Renal cortical epithelial cell (primary cell): ENCODE measurements at places on chromosomes 7 and 10.

DNA sequence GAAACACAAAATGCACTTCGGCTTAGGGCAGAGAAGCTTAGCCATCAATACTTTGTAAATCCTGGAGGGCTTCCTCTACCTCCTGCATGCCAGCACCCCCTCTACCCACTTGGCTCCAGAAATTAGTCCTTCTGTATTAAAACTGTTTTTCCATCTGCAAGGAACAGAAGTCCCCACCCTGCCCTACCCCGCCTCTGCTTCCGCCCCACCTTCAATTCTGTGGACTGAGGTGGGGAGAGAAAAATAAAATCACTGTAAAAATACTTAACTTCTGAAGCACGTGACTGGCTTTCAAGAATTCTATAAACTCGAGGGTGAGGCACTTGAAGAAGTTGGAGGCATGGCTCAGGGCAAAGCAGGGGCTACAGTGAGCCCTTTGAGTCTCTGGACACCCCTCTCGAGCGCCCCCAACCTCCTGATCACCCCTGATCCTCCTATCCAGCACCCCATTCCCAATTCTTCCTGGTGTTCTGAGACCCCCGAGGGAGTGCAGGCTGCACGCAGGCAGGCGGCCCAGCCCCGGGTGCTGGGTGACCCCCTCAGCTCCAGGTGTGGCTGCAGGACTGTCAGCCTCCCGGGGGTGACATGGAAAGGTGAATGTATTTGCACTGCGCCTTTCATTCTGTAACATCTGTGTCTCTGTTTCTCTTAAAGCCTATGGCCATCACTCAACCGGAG lies 7.3 kb upstream of the KIAA1217 start:
- DNase-seq = no peak

DNA sequence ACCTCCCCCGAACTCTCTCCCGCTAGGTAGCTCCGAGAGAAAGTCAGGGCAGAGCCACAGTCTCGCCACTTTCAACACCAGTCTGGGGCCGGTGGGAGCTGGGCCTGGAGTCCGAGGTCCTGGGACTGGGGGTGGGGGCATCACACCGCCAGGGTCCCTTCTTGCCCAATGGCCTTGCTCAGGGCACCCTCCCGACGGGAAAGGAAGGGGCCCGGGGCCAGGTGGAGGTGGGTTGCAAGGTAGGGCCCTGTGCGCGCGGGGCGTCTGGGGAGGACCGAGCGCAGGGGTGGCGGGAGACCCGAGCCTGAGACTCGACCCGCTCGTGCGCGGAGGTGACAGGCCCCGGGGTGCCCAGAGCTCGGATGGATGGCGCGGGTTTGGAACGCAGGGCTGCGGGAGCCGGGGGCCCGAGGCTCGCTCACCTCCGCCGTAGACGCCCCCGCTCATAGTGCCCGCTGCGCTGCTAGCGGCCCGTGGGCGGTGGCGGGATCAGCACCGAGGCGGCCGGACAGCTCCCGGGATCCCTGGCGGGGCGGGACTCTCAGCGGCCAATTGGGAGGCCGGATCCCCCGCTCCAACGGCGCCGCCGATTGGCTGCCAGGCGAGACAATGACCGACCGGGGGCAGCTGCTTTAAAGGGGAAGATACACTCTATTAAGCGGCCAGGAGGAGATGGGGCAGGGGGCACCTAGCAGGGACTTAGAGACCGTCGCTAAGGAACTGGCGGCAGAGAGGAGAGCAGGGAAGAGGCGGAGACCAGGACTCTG lies at the start of gene ACTL6B:
ACTL6B (minus strand) TSS at position 541 of the 767 bp plus-strand sequence; CDS start at position 447, 94 bp downstream.
- no peak for DNase-seq

- peak; percentile 70 for DNase-seq
These were observed 28.3 kb upstream of the WDFY4 start for GRCh38 chr10:48656241-48656913.

DNA sequence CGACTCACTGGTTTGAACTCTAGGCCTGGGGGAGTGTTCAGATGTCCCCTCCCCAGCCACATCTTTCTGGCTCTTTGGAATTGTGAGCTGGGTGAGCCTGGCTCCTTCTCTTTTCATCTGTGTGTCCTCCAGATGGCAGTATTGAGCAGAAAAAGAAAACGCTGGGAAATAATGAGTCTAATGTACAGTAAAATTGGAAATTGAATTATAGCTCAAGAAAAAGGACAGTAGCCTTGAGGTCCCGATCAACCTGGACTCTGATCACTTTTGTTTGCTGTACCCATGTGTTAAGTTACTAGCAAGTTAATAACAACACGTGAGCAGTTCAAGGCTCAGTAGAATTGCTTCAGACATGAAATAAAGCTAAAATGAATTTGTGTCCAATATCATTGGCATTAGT lies 77.9 kb downstream of the SNX10 start:
- DNase-seq = no peak

- DNase-seq = no peak
These were observed 22.8 kb downstream of the PRKAG2 start for GRCh38 chr7:151853896-151854719.

GRCh38 chr7:133529861-133530260 lies 277.0 kb downstream of the EXOC4 start:
- no peak for DNase-seq

DNA sequence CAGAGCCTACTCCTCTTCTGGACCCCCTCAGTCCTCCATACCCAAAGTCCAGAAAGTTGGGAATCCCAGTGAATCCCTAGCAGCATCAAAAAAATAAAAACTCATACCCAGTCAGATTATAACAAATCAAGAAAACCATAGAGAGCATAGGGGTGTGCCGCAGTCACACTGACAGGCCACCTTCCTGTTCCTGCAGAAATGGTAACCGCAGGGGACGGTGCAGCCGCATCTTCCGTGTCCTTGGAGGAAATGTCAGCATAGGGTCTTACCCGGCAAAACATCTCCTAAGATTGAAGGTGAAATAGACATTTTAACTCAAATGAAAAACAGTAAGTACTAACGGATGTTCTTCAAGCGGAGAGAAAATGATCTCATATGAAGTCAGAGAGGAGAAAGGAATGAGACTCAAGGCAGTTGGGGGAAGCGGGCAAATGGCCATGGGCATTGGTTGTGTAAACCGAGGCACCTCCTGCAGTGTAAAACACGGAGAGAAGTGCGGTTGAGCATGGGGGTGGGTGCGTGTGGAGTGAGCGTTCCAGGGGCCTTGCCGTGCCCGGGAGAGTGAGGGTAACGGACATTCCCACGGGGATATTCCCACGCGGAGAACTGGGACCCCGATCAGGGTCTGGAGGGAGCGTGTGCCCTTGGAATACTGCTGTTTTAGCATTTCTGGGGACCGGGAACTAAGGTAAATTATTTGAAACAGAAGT lies 110.8 kb downstream of the NKX6-2 start:
- DNase-seq = no peak

GRCh38 chr7:105810556-105810955 lies 65.8 kb downstream of the ATXN7L1 start:
- no peak for DNase-seq

GRCh38 chr7:98662289-98662688 lies 45.2 kb downstream of the NPTX2 start:
- no peak for DNase-seq

DNA sequence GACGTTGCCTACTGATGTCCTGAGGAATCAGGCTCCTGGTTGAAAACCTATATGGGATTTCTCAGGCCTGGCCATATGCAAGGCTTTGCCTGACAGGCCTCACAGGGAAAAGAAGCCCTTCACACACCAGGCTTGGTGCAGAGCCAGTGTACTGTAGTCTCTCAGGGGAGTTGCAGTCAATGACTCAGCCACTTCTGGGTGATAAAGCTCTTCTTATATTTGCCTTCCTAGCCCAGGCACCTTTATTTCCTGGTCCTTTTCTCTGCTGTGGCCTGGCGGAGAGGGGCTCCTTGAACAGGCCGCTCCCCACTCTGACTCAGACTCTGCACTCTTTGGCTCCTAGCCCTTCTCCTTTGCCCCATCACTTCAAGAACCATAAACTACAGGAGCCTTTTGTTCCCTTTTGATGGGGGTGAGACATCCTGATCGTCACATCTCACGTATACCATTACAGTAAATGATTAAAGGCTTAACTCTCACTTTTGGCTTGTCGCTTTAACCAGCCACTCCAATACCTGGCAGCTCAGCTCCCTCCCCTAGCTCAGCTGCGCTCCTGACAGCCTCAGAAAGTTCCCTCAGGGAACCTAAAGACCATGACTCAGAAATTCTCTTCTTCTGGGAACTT lies 33.5 kb downstream of the DPY19L1 start:
- peak; percentile 99 for DNase-seq

- no peak for DNase-seq
These were observed 138.8 kb upstream of the BTBD16 start for GRCh38 chr10:122132331-122132755.

DNA sequence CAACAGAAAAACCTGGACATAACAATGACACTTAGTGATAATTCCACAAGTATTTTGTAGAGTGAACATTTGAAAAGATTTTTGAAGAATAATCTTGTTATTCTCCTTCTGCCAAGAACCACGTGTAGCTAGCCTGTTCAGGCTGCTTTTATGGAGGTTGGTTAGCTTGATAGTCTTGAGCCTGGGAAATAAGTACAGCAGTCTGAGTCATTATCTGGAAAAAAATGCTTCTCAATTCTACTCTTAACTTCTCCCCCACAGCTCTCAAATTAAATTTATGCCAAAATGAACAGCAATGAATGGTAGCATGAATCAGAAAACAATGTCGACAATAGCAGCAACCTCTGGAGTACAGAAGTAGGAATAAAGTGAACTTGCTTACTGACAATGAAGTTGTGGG lies 63.2 kb downstream of the GPR37 start:
- DNase-seq = peak; percentile 25

GRCh38 chr10:114821915-114822443 lies 399 bp downstream of the FHIP2A start:
- no peak for DNase-seq

DNA sequence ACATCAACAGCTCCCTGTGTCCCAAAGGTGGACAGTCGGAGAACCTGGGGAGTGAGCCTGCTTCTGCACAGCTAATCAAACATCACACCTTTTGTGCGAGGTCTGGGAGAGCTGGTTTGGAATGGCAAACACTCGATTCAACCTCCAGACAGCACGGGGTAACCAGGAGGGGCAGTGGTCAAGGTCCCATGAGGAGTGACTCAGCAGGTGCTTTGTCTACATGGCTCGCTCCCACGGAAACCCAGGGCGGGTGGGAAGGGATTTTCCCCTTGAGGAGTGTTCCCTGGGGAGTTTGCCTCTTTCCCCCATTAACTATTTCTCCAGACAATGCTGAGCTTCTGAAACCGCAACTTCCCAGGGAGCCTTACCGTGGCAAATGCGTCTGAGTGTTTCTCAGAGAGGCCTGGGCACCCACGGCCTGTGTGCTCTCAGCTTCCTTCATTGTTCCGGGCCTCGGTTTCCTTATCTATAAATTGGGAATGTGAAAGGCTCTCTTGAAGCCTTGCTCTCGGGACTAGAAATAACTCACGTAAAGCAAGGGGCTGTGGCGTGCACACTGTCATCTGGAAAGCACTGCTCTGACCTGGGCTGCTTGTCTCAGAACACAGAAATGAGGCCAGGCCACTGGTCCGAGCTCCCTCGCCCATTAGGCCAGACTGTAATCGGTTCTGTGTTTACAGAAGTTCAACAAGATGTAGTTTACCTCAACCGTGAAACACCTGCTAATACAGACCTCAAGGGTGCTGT lies 14.0 kb upstream of the GTPBP4 start:
- DNase-seq = peak; percentile 74

DNA sequence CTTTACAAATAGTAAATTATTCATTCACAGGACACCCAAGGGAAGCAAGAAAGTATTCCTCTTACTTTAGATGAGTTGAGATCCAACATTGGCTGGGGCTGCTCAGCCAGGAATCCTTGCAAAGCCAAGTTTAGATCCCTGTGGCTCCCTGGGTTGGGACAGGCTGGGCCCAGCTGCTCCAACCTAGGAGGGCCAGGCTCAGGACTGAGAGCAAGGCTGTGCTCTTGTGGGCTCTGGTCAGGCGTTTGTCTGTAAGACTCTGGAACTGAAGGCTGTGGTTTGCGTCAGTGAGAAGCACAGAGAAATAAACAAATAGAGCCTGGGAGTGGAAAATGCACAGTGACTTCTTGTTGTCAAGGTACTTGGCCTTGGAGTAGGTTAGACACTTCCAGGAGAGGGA lies 53.2 kb upstream of the TMEM273 start:
- DNase-seq = no peak

GRCh38 chr10:90162271-90162853 lies 461.0 kb downstream of the KIF20B start:
- no peak for DNase-seq

- peak; percentile 2 for DNase-seq
These were observed 194.5 kb upstream of the AHR start for GRCh38 chr7:17103984-17104383.

- DNase-seq = peak; percentile 100
These were observed 95.5 kb downstream of the CTBP2 start for GRCh38 chr10:125064681-125065492.

- no peak for DNase-seq
These were observed 532.5 kb upstream of the MGMT start for GRCh38 chr10:128934492-128934891.

DNA sequence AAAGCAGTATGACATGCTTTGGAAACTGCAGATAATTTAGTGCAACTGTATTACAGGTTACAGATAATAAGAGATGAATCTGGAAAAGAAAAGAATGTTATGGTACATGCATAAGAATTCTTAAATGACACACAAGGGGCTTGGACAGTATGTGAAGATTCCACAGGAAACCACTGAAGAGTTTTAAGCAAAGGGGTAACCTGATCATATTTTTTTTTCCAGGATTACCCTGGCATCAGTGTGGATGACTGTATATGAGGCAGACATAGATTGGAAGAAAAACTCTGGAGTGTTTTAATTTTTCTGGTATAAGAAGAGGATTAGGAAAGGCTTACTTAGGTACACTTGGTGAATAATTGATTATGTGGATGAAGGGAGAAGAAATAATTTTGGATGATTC lies 8.1 kb downstream of the TFPI2 start:
- no peak for DNase-seq

- DNase-seq = no peak
These were observed 360.6 kb upstream of the ADARB2 start for GRCh38 chr10:2097937-2098336.

DNA sequence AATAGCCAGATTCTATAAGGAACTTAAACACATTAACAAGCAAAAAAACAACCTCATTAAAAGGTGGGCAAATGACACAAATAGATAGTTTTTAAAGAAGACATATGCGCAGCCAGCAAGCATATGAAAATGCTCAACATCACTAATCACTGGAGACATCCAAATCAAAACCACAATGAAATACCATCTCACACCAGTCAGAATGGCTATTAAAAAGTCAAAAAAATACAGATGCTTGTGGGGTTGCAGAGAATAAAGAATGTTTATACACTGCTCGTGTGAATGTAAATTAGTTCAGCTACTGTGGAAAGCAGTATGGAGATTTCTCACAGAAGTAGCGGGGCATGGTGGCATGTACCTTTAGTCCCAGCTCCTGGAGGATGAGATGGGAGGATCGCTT lies 164.0 kb downstream of the CHRM2 start:
- no peak for DNase-seq

GRCh38 chr7:41146429-41146828 lies 556.5 kb downstream of the INHBA start:
- no peak for DNase-seq
